ENCODE measurements at places on chromosomes 7 and 10. TPM values are rescaled to one million over a fixed set of nuclear protein-coding genes. Genes with fewer than 3 reads are reported as not detected.

The MEPCE gene
- 49.8 TPM for total RNA-seq

The HSPA12A gene
- total RNA-seq: 7.4 TPM

The INSYN2A gene
- total RNA-seq: 0.09 TPM

The ADCY1 gene
- 13.7 TPM for total RNA-seq

The PSPH gene
- 42.5 TPM for total RNA-seq

The FAM24B gene
- total RNA-seq: not detected

- DNase-seq: no peak
These were observed 25.4 kb downstream of the CALML3 start for GRCh38 chr10:5550250-5550545.

DNA sequence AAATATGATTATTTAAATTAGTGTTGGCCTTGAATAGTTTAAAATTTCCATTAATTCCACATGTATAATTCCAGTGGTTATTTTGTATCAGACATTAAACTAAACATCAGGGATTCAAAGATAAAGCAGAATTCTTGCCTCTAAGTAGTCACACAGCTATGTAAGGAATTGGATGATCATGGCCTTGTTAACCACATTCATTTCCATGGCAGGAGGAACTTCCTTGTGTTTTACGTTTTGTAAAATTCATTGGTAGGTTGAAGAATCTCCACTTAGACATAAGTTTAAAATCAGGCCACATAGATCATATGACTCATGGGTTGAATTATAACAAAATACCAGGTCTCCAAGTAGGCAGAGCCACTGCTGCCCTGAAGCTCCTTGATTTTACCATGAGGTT lies 289.7 kb downstream of the PLXDC2 start:
- DNase-seq: no peak

DNA sequence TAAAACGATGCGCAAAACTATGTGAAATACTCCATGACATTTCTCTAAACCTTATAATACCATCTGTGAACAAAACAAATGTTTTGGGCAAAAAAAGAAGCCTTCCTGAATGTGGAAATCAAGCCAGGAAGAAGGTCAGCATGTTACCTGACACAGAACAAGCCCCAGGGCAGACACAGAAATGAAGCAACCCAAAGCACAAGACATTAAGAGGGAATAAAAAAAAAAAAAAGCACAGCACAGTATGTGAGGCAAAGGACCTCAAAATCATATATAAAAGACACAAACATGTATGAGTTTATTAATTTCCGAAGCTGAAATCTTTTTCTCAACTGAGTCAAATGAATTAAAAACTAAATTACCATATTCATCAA lies 161.8 kb downstream of the SKIDA1 start:
- no peak for DNase-seq

DNA sequence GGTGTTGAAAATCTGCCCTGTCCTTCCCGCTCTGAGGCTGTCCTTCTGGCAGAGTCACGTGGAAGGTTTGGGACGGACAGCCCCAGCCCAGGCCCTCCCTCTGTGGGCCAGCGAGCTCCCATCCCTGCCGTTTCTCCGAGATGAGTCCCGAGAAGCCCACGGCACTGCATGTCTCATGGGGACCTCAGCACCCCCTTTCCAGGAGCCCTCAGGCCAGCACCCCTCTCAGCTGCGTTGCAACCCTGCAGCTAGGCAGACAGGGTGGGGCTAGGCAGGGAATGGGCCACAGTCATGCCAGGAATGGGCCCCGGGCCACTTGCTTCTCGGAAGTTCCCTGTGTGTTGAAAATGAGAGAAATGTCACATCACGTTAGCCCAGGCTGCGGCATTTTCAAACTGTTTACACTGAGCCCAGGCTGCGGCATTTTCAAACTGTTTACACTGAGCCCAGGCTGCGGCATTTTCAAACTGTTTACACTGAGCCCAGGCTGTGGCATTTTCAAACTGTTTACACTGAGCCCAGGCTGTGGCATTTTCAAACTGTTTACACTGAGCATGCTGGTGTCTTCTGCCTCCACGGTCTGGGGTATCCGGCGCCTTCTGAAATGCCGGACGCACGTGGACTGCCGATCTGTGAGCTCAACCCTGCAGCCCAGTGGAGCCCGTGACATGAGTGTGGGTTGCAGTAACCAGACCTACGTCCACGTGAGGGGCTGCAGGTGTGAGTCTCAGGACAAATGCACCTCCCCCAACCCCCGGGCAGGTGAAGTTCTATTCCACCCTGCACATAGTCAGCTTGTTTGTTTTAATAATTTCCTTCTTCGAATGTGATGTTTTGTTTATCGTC lies 42.6 kb downstream of the FAM20C start:
- DNase-seq: no peak
